GOT3 (cell line): ENCODE measurements at places on chromosomes 1 and 21.

- DNase-seq = no peak
Observed at GRCh38 chr1:109214695-109215623, 1.2 kb downstream of the SARS1 start.

- no peak for DNase-seq
Observed at GRCh38 chr1:109929170-109929569, 18.5 kb downstream of the CSF1 start.

GRCh38 chr1:27868932-27869718, 3.2 kb upstream of the THEMIS2 start:
- DNase-seq = no peak

DNA sequence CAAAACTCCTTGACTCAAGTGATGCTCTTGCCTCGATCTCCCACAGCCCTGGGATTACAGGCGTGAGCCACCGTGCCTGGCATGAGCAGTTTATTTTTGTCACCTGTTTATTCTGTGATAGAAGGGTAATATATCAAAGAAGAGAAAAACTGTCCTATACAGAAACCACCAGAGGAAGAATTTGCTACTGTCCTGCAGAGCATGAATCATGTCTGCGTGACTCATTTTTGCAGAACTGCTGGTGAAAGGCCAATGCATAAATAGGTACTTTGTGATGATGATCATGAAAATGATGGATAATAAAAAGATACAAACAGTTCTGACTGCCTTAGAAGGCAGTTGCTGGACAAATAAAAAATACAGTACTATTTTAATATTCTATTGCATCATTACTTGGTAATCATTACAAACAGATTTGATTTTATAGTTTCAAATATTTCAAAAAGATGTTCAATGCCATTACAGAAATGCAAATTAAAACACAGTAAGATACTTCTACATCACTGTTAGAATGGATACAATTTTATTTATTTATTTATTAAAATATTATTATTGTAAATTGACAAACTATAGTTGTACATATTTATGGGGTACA, 26.5 kb downstream of the RIPPLY3 start:
- no peak for DNase-seq

DNA sequence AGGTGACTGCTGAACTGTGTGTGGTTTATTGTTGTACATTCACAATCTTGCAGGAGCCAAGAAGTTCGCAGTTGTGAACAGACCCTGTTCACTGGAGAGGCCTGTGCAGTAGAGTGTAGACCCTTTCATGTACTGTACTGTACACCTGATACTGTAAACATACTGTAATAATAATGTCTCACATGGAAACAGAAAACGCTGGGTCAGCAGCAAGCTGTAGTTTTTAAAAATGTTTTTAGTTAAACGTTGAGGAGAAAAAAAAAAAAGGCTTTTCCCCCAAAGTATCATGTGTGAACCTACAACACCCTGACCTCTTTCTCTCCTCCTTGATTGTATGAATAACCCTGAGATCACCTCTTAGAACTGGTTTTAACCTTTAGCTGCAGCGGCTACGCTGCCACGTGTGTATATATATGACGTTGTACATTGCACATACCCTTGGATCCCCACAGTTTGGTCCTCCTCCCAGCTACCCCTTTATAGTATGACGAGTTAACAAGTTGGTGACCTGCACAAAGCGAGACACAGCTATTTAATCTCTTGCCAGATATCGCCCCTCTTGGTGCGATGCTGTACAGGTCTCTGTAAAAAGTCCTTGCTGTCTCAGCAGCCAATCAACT, 6.4 kb upstream of the PIGV start:
- no peak for DNase-seq

DNA sequence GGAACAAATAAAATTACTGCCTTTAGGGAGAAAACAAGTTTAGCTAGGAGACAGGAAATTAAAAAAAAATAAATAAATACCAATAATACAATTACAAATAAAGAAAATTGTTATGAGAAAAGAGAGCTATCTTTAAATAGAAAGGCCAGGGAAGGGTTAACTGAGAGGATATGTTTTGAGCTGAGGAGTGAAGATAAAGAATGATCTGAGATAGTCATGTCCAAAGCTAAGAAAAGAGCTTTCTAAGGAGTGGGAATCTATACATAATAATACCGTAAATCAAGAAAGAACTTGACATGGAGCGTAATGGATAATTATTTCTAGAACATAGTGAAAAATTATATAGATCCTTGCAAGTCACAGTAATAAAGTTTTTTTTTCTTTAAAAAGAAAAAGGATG, 176.5 kb downstream of the NCAM2 start:
- no peak for DNase-seq

GRCh38 chr1:28039341-28039740, 49.1 kb downstream of the EYA3 start:
- no peak for DNase-seq

DNA sequence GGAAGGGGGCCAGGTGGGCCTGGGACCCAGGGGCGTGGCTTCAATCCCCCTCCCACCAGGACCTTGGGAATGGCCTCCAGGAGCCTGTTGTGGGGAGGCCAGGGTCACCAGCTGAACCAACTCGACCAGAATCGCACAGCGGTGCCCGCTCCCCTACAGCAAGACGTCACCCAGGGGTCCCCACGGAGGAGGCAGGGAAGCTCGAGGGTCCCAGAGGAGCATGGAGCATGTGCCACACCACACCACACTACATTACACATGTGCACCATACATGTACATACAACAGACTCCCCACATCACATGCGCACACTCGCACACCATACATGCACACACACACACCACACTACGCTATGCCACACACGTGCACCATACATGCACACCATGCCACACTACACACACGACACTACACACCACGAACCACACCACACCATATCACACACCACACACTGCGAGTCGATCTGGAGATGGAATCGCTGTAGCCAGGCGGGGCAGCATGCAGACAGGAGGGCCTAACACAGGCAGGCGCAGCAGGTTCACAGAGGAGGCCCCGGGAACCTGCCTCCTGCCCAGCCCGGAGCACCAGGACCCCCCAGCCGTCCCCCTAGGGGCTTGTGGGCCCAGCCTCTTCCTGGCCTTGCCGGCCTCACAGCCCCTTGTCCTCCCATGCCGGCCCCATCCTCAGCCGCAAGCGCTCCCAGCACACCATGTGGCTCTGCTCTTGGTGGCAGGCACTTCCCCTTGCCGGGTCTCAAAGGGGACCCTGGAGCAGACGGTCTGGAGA, 596 bp downstream of the ITGB2 start:
- DNase-seq = no peak

- DNase-seq = no peak
Observed at GRCh38 chr21:20554785-20555184, 443.4 kb upstream of the NCAM2 start.

DNA sequence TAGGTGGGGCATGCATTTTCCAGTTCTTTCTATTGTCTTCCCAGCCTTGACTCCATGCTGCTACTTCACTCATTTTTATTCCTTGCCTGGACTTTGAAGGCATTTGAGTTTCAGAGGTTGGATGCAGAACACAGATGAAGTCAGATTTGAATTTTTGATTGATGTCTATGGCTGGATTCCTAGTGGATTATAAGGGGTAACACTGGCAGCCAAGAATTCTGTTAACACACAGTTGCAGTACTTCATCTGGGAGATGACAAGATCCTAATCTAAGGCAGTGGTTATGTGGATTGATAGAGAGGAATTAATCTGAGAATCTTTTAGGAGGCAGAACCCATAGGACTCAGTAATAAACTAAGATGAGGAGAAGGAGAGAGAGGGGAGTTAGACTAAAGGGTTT, 439.0 kb upstream of the USP24 start:
- no peak for DNase-seq

DNA sequence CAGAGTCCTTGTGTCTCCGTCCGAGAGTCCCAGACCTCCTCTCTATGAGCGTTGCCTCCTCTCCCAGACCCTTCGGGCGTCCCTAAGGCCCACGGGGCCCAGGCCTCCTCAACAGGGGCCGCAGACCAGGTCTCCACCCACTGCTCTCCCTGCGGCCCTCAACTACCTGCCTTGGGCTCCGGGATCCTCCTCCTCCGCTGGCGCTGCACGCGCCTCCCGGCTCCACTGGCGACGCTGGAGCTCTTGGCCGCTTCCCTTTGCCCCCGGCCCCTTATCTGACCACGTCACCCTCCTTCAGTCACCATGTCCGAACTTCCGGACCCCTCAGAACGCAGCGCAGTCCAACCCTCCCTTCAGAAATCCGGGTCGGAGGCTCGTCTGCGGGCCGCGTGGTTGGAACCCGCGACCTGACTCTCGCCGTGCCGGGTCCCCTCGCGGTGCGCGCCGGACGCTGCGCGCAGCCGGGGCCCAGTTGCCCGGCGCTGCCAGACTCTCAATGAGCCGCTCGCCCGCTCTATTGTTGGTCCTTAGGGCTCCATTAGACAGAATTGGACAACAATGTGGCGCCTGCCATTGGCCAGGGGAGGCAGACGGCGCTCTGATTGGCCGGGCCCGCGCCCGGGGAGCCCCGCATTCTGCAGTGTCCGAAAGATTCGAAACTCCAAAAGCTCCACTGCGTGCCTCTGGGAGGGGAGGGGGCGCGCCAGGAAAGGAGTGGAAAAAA, at the start of gene DMRTA2:
TSS of gene DMRTA2 (minus strand) at position 498 of the 724 bp plus-strand sequence. CDS start 1,907 bp downstream, outside the sequence.
- DNase-seq = no peak

DNA sequence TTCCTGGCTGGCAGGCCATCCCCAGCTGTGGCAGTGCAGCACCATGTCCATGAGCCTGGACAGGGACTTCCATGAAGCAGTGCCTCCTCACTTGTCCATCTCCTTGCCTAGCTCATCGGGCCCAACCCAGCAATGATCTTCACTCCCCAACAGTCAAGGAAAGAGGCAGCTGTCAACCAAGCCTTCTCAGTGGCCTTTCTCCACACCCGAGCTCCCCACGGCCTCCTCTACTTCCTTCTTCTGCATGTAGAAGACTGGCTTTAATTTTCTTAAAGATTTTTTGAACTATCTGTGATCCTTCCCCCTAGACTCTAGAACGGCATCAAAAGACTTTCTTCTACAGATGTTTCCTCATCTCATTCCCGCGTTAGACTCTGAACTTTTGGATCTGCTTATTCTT, 65.5 kb upstream of the COA6 start:
- no peak for DNase-seq

- DNase-seq = no peak
Observed at GRCh38 chr1:34726861-34727260, 28.0 kb upstream of the GJB5 start.

DNA sequence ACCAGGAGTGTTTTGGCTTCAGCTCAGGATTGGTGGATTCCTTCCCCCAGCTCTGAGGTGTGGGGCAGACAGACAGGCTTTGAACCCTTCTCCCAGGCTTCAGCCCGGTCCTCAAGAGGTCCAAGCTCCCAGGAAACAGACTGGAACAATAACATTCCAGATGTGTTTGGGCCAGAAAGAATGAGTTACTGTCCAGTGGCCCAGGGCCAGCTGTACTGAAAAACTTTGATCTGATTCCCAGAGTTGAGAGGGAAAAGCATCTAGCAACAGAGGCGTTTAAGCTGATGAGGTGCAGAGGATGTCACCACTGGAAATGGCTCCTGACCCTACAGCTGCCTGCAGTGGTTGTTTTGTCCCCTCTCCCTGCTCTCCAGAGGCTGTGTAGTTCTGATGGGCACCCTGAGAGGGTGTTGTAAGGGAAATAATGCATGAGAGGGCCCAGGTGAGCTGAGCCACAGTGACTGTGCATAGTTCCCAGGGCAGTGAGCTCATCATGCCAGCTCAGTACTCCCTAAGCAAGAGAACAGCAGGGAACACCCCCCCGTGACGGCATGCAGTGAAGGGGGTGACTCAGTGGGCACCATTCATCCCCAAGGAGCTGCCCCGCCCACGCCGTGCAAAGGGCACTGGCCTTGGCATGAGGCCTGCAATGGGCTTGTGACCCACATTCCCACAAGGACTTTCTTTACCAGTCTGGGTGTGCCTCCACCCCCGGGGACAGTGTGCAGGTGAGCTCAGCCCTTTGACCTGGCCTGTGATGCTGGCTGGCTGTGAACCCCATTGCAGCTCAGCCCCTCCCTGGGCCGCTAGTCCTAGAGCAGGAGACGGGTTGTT, 13.8 kb upstream of the SFN start:
- DNase-seq = peak; percentile 71

DNA sequence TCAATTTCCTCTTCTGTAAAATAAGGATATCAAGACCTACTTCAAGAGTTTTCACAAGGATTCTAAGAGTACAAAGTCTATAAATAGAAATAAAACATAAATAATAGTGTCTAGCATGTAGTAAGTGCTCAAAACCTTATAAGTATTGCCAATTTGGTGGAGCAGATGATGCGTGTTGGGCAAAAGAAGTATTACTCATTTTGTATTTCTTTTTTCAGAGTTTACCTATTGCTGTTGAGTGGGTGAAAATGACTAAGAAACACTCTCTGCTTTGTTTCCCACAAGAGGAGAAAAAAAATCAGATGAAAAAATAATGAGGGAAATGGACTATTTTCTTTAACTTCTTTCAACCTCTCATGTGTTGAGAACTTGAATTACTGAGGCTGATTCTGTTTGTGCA, 103.3 kb upstream of the KCNK2 start:
- DNase-seq = no peak

DNA sequence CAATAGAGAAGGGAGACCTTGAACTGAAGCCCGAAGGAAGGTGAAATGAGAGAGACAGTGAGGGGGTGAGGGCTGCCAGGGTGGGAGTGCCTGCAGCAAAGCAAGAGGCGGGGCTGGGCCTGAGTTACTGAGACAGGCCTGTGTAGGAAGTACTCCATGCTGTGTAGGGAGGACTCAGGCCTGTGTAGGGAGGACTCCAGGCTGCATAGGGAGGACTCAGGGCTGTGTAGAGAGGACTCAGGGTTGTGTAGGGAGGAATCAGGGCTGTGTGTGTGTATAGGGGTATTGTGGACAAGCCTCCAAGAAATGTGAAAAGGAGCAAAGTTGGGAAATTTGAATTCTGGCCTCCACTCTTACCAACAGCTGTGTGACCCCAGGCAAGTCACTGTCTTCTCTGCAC, 133.8 kb upstream of the CACNA1E start:
- no peak for DNase-seq

- no peak for DNase-seq
Observed at GRCh38 chr1:195754303-195754702, 853.9 kb downstream of the KCNT2 start.

GRCh38 chr1:67704351-67704750, 19.4 kb downstream of the GADD45A start:
- no peak for DNase-seq

- DNase-seq = no peak
Observed at GRCh38 chr1:179194068-179194537, 35.4 kb downstream of the ABL2 start.

DNA sequence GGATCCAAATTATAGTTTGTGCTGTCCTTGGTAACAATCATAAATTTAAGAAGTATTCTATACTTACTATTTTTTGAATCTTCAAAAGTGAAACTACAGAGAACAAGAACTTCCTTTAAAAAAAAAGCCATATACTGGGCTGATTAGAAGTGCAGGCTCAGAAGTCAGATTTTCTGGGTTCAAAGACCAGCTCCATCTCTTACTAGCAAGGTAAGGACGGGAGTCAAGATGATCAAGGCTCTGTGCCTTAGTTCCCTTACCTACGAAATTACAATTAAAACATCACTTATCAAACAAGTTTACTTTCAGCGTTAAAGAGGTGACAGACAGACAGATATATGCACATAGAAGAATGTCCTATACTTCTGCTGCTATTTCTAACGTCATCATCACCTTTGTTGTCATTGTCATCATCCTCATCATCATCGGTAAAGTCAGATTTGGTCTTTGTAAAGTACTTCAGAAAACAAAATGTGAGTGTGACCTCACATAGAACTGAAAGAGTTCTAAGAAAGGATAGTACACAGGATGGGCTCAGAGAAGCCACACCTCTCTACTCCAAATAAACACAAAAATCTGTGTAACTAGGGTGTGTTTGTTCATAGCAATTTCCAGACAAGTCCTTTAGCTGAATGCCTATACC, 178.7 kb downstream of the VAV3 start:
- no peak for DNase-seq
